ENCODE measurements at places on chromosomes 11 and 22.
A peak's percentile ranks its signal among the peaks of the same experiment; 100 is the strongest.

DNA sequence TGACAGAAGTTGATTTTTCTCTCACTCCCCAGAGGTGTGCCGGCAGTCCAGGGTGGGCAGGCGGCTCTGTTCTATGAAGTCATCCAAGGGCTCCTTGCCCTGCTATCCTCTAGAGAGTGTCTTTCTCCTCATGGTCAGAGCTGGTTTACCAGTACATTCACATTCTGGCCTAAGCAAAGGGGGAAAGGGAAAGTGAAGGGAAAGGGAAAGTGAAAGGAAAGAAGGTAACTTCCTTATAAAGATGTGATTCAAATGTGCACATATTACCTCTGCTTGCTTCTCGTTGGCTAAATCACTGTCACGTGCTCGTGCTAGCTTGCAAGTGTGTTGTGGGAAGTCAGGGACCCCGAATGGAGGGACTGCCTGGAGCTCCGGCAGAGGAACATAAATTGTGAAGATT, 2.9 kb upstream of the HTATIP2 start:
- DNase-seq, result no peak

DNA sequence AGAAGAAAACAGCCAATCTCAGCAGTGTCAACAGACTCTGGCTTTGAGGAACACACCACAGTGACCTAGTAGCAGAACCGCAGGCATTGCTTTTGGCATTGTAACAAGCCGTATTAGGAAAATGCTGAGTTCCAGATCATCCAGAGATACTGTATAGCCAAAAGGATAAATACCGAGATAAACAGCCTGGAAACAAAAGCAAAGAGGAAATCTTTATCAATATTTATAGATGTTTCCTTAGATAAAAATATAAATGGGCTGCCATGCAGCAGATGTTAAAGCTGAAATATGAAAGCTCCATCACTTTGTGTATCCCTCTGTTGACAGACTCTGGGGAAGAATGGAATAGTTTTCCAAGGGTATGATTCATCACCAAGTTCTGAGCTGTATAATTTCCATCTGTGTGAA, 98.9 kb upstream of the TP53AIP1 start:
- no peak for DNase-seq

- peak; percentile 9 for DNase-seq
Observed at GRCh38 chr22:46428602-46429324, 93.2 kb downstream of the TRMU start.

GRCh38 chr11:95170294-95170693, 60.7 kb downstream of the SESN3 start:
- DNase-seq, result no peak

DNA sequence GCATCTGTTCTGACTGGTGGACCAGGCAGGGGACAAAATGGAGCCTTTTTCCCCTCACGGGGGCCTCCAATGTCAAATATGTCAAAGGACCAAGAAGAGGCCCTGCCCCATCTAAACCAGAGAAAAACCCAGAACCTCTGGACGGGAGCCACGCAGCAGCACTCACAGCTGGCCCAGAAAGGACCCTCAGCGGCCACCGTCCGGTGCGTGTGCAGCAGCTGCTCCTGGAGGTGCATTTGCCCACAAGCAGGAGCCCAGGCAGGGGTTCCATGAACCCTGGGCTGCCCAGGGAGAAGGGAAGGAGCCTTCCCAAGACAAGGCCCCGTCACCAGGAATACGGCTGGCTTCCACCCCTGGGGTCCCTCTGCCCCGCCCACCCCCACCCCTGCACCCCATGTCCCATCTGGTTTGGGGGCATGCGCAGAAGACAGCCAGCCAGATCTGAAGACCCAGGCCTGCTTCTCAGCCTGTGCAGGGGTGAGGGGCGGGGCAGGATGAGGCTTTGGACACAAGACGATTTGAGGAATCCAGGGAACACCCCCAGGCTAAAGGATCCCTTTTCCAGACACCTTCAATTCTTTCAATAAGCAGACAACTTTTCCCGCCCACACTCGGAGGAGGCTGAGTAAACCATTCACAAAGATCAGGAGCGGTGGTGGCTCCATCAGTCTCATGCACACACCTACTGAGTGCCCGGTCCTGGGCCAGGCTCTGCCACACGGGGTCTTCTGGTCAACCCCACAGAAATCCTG, 423.1 kb downstream of the SHANK2 start:
- DNase-seq, result no peak

DNA sequence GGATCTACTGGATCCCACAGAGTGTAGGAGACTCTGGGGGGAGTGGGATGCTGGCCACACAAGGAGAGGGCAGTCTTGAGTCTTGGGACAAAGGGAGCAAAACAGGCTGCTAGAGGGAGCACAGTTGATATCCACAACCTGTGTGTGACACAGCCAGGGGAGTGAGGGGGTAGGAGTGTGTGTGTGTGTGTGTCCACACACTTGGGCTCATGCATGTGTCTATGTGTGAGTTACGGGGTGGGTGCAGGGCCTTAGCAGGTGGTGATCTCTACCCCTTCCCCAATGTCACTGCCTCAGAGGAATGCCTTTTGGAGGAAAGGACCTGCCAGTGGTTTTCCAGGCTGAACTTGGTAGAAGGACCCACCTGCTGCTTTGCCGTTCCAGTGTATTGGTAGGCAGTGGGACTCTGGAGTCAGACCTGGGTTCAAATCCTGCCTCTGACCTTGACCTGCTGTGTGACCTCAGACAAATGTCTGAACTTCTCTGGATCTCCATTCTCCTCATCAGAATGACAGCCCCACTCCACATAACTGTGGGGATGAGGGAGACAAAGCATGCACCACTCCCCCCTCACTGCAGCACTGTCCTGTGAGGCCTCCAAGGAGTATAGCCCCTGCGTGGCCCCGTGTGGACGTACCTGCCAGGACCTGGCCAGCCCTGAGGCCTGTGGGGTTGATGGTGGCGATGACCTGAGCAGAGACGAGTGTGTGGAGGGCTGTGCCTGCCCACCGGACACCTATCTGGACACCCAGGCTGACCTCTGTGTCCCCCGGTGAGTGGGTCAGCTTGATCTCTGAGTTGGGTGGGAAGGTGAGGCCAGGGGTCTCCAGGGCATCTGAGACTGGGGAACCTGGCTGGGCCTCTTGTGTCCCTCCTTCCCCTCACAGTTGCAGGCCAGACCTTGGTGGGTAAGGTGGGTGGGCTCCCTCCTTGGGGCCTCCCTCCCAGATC, 27.4 kb downstream of the OTOG start:
- DNase-seq, result no peak

- DNase-seq, result no peak
Observed at GRCh38 chr22:33327348-33327860, 269.2 kb upstream of the SYN3 start.

- DNase-seq, result no peak
Observed at GRCh38 chr22:27487600-27488452, 313.7 kb downstream of the MN1 start.

GRCh38 chr11:80593648-80594374, 1153.0 kb upstream of the TENM4 start:
- no peak for DNase-seq

DNA sequence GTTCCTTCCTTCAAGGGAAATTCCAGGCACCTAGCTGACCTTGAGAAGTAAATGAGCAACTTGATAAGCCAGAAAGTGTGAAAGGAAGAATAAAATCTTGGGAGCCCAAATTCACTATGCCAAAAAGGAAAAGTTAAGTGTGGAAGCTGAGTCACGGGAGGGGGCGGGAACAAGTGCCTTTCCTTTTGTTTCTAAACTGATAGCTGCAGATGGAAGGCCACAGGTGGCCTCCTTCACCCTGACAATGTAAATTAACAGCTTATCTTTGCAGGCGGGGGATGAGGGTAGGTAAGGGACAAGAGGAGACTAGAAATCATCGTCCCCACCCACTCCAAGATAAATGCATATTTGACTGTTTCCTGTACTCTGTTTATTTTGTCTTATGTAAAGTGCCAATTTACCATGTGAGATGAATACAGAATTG, 36.4 kb upstream of the TREH start:
- peak; percentile 68 for DNase-seq

DNA sequence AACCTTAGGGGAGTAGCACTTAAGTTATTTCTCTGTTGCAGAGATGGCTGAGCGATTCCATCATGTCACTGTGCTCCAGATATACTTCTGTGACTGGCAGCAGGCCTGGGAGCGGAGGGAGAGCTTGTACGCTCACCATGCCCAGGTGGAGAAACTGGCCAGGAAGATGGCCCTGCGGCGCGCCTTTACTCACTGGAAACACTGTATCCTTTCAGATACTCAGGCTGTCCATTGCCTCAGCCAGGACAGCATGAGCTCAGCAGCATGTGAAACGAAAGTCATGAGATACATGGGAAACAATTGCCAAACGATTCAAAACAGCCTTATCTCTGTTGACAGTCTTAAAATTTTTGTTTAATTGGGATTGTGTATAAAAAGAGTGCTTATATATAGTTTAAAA, 78.9 kb downstream of the SFI1 start:
- no peak for DNase-seq

GRCh38 chr11:124101737-124102136, 13.5 kb upstream of the VWA5A start:
- no peak for DNase-seq

GRCh38 chr22:48494256-48494967, 1333.3 kb downstream of the BRD1 start:
- DNase-seq, result no peak

- DNase-seq, result peak; percentile 84
Observed at GRCh38 chr11:119739021-119739703, 10.2 kb upstream of the NECTIN1 start.

GRCh38 chr22:41229730-41230400, 10.9 kb downstream of the CHADL start:
- DNase-seq, result no peak

GRCh38 chr22:45934659-45935341, 42.2 kb downstream of the WNT7B start:
- DNase-seq, result no peak

GRCh38 chr11:116930177-116930576, 92.8 kb upstream of the APOA1 start:
- DNase-seq, result no peak

GRCh38 chr11:45921561-45922424, 663 bp upstream of the LARGE2 start:
- peak; percentile 92 for DNase-seq

- DNase-seq, result no peak
Observed at GRCh38 chr11:108797578-108798100, 132.8 kb downstream of the DDX10 start.

DNA sequence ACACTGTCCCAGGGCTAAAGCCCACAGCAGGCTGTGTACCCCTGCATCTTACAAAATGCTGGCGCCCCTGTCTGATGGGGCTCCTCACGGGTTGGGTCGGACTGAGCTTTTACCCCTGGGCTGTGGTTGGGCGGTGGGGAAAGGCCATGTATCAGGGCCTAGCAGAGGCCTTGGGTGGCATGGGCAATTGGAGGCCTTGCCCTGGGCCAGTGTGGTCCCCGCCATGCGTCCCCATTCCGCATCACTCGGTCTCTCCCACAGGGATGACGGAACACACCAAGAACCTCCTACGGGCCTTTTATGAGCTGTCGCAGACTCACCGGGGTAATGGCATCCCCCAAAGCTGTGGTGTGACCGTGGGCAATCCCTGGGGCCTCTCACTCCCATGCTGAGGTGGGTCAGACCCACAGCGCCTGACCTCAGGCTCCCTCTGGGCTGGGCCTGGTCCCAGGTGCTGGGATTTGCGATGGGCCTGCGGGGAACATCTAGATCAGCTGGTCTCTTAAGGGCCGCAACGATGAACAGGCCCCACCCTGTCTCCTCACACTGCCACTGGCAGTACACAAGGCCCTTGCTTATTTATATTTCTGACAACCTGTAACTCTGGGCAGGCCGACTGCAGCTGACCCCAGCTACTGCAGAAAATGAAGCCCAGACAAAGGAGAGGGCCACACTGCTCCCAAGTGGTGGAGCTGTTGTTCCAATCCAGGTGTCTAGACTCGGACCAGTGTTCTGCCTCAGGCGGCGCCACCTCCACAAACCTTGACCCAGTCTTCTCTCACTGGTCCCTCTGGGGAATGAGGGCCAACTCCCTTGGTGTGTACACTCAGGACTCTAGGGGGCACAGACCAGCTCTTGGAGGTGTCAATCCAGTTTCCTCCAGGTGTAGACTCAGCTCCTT, 12.3 kb downstream of the SLC16A8 start:
- no peak for DNase-seq

- no peak for DNase-seq
Observed at GRCh38 chr22:48208894-48209293, 1446.4 kb downstream of the TBC1D22A start.

DNA sequence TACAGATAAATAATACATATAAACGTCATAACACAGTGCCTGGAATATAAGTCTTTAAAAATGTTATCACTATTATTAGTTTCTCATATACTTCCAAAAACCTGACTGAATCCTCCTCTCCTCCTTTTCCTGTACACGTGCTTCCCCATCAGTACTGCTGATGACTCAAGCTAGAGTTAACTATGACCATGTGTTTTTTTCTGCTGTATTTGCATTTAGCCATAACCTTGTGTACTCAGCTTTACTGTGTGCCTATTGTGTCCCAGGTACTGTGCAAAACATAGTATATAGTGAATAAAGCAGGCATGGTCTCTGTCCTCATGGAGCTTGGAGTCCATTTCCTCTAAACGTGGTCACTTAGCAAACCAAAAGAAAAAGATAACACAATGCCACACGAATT, 56.5 kb upstream of the ARHGAP32 start:
- no peak for DNase-seq

Measured in NCI-H1417 (cell line).